Right renal pelvis (tissue), 4 donors: ENCODE measurements at places on chromosomes 1 and 21. TPM values are rescaled to one million over a fixed set of nuclear protein-coding genes. Genes with fewer than 3 reads are reported as not detected.

The ASTN1 gene
- 1.7 TPM for polyA plus RNA-seq

DNA sequence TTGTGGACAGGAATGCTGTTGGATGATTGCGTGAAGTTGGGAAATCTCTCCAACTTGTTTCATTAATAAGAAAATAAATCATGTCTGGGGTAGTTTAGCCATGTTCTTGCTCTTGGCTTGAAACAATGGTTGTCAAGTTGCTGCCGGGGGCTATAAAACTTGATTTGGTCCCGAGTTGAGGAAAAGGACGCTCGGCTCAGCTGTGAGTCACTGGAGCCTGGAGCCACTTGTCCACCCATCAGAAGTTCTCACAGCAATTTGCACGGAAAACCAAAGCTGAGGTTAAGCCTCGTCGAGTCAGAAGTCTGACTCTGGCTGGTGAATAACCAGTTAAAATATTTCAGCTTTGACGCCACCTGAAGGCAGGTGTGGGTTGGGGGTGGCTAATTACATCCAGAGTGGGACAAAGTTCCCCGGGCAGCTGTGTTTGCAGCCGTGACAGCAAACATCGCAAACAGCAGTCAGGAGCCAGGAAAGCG, 19.7 kb upstream of the RIPK4 start:
- DNase-seq, result no peak

DNA sequence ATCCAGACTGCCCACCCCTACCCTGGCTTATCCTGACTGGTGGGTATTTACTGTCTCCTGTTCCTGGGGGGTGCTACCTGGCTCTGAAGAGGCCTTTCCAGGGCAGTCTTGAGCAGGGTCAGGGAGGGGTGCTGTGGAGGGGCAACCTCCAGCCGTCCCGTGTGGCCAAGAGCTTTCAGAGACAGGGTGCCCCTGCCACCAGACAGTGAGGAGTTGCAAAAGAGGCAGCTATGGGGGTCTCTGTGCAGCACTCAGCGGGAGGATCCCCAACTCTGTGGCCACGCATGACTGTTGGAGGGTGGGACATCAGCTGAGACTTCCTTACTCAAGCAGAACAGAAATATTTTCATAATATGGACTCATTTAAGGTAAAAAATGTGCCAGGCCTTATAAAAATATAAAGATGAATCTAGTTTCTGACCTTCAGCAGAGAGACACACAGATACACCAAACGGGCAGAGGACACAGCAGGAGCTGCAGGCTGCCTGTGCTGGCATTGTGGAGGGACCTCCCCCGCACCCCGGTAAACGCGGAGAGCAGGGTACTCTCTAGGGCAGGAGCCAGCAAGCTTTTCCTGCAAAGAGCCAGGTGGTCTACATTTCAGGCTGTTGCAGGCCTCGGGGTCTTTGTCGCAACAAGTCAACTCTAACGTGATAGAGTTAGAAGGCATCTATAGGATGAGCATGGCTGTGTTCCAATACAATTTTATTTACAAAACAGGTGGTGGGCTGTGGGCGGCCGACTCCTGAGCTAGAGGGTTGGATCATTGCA, 252.6 kb downstream of the RHOU start:
- no peak for DNase-seq

The NPPB gene
- not detected for polyA plus RNA-seq
